ENCODE measurements at places on chromosomes 16 and 17.

DNA sequence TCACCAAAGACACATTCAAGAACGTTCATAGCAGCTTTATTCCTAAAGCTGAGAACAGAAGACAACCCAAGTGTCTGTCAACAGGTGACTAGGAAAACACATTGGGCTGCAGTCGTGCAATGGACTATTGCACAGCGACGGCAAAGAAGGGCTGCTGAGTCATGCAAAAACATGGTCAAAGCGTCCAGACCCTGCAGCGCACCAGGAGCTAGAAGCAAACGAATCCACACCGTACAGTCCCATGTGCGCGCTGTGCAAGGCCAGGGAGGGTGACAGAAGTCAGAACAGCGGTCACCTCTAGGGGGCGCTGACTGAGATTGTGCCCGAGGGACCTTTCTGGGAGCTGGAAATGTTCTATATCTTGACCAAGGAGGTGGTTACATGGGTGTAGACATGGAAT, 266.4 kb downstream of the MAF start:
- no peak for DNase-seq

DNA sequence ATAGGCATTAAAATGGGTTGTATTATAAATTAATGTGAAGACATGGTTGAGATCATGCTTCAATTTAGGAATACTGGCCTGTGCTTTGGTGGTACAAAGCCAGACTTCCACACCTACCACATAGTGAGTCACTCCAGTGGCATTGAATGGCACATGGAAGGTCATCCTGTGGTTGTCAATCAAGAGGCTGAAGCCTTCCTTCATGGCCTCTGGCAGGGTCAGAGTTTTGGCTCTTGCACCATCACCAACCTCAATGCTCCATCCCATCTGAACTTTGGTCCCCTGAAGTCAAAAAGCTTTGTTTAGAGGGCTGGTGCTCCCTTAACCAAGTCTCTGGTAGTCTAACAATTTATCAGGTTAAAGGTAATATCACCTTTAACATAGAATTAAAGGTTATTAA, 6.1 kb downstream of the ZP2 start:
- DNase-seq = no peak

DNA sequence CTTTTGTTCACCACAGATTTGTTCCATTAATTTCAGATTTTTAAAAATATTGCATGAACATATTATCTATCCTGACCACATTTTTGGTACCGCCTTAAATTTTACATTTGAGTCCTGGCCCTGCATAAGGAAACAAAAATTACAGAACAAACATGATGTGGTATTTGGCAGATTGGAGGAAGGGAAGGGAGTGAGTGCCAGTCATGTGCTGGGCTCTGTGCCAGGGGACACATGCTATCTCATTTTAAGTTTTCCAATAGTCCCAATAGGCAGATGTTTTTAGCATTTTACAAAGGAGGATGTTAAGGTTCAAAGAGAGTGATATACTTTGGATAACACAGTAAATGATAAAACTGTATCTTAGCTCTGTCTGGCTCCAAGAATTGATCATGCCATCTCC, 185.1 kb downstream of the CDK5R1 start:
- DNase-seq = no peak

DNA sequence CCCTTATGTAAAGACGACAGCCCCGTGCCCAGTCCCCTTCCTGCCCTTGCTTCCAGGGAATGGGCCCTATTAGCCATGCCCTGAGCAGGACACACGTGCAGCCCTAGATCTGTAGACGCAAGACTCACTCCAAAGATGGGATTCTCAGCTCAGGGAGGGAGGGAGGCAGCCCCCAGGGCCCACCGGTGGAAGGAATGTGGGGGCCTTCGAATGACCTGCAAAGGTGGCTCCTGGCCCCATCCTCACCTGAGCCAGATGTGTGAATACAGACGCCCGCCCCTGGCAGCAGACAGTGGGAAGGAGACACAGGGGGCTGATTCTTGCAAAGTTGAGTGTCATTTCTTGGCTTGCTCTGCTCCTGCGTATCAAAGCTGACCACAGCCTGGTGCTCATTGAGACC, 47.8 kb downstream of the LITAF start:
- no peak for DNase-seq

GRCh38 chr17:82949361-82949760, 109.5 kb upstream of the ZNF750 start:
- DNase-seq = no peak

GRCh38 chr16:71515026-71515425, 11.2 kb upstream of the CHST4 start:
- DNase-seq = no peak

Data from stimulated activated CD8-positive, alpha-beta memory T cell treated with anti-CD3 and anti-CD28 coated beads, Interleukin-4, amount 100 ng/mL, for 4 hours (primary cell).